ENCODE measurements at places on chromosomes 7 and 10.

DNA sequence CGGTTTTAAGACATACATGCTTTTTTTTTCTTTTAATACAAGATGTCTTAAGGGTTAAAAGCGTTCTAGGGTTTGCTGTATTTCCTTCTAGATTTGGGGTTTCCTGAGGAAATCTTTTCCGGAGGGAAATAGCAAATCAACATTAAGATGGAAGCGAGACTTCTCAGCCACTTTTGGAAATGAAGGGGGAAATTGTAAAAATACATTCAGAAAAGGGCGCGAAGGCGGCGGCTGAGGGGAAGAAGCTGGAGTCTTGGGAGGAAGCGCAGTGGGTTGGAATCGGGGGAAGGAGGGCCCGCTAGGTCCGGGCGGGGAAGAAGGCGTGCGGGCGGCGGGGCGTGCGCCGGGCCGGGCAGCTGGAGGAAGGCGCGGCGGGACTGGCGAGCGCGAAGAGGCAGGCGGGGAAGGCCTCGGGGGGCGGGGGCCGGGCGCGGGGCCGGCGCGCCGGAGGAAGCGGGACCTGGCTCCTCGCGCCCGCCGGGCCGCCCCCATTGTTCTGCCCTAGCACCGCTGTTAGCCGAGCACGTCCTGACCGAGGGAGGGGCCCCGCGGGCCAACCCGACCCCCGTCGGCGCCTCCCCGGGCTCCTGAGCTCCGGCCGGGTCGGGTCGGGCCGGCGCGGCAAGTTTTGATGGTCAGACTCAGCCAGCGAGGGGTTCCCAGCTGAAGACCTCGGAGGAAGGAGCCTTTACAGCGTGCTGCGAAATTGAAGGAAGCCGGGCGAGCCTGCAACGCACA lies 1.5 kb upstream of the SKIDA1 start:
- no peak for DNase-seq

DNA sequence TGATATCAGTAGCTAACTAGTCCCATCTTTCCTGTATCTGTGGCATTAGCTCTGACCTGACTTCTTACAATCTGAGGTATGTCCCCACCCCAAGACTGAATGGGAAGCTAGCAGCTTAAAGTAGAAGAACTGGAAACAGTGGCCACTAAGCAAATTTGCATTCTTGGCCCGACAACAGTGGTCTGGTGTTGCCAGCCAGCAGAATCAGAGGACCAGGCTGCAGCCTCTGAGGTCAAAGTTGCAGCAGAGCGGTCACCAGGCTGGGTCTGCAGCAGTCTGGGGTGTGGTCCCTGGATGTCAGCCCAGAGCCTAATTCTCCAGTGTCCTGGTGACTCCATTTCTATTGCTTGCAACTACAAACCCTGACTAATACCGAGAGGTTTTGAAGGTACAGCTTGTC lies 26.3 kb downstream of the FAM107B start:
- no peak for DNase-seq

DNA sequence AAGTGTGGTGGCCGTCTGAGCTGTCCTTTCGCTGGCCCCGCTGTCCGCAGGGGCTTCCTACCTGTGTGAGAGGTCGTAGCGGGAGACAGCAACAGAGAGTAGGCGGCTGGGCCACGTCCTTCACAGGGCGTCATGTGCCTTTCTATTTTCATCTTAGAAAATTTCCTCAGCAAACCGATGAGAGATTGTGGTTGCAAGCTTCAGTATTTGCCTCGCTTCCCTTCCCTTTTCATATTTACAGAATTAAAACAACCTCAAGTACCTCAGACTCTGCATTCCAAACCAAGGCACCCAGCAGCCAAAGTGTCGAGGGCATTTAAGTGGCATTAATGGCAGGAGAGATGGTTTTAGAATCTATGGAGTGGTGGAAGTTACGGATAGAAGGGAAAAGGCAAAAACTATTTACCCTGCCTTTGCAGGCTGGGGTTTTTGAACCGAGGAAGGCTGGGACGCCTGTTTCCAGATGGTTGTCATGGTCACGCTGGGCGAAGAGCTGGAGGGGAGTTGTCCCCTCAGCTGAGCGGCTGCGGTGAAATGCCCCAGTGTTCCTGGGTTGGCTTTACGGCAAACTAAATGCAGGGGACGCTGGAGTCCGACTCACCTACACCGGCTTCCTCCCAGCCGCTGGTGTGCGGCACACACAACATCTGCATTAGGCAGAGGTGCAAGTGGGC lies 41.9 kb downstream of the WIPI2 start:
- no peak for DNase-seq

DNA sequence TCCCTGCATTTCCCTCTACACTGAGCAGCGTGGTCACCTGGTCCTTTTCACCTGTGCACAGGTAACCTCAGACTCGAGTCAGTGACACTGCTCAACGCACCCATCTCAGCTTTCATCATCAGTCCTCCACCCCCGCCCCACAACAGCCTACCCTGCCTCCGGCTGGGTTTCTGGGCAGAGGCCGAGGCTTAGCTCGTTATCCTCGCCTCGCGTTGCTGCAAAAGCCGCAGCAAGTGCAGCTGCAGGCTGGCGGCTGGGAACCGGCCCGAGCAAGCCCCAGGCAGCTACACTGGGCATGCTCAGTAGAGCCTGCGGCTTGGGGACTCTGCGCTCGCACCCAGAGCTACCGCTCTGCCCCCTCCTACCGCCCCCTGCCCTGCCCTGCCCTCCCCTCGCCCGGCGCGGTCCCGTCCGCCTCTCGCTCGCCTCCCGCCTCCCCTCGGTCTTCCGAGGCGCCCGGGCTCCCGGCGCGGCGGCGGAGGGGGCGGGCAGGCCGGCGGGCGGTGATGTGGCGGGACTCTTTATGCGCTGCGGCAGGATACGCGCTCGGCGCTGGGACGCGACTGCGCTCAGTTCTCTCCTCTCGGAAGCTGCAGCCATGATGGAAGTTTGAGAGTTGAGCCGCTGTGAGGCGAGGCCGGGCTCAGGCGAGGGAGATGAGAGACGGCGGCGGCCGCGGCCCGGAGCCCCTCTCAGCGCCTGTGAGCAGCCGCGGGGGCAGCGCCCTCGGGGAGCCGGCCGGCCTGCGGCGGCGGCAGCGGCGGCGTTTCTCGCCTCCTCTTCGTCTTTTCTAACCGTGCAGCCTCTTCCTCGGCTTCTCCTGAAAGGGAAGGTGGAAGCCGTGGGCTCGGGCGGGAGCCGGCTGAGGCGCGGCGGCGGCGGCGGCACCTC lies at the start of the genes KLLN and PTEN:
KLLN (minus strand) TSS at position 481 of the 891 bp plus-strand sequence. CDS start 1,046 bp downstream, outside the sequence.
PTEN (plus strand) TSS at position 573 of the 891 bp plus-strand sequence. CDS start 845 bp downstream, outside the sequence.
- DNase-seq: peak; percentile 84

DNA sequence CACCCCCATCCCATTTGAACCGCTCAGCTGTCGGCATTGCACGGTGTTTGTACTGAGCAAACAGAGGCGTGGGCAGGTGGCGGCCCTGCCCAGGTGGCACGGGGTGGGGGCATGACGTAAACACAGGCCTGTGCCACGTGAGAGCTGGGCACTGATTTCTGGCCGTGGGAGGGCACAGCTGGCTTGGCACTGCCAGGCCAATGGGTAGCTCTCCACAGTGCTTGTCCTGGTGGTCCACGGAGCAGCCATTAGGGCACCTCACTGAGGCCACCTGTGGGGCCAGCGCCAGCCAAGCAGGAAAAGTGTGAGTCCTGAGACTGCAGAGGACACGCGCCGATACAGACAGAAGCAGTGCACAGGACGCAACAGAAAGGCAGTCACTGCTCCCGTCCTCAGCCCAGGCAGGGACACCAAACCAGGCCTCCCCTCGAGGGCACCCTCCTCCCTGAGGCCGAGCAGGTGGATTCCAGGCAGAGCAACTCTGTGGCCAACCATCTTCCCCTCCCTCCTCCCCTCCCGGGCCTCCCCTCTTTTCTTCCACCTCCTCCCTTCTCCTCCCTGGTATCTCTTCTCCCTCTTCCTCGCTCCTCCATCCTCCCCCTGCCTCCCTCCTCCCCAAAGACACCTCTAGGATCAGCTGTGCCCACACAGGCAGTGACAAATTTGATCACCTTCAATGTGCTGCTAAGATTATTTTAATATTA lies 258.7 kb downstream of the ELFN1 start:
- DNase-seq: peak; percentile 87

GRCh38 chr7:41054960-41055661 lies 647.8 kb downstream of the INHBA start:
- no peak for DNase-seq

- DNase-seq: no peak
Observed at GRCh38 chr7:76396864-76397263, 12.6 kb downstream of the SSC4D start.

DNA sequence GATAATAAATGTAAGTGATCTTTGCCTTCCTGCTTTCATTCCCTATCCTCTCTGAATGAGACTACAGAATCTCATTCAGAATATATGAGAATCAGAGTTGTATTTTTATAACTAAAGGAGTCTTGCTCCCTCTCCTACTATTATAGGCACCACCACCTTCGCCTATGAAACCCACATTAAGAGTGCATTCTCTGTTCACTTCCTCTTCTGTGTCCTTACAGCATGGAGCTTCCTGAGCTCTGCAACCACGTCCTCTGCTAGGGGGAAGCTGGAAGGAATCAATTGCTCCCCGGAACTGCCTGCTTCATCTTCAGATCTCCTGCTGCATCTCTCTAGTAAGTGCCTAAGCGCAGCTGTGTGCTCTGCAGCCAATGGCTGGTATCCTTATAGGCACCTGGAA lies 820.7 kb downstream of the GRID1 start:
- peak; percentile 25 for DNase-seq

GRCh38 chr7:116438267-116438666 lies 61.3 kb upstream of the CAV2 start:
- no peak for DNase-seq

DNA sequence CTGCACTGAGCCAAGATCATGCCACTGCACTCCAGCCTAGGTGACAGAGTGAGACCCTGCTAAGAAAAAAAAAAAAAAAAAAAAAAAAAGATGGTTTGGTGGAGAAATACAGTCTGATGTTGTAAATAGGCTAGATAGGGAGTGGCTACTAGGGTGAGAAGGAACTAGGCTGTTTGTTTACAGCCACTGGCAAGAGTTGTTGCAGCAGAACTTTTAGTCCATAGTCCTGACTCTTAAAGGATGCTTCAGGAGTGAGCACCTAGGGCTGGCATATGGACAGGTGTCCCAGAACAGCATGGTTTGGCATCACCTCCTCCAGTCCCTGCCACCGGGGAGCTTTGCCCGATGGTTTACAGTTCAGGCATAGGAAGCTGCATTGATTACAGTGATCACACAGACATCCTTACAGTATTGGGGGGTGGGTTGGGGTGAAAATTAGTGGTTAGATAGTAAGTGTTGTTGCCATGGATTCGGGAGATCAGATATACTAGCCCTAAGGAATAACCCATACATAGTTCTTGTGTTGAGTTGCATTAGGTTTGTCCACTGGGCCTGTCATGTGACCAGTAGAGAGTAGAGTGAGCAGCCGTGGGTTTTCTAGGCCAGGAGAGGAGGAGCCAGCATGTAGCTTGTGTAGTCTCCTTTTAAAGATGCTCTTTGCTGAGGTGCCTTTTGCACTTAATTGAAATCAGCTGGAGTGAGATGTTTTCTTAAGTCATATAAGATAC lies 35.9 kb downstream of the ZRANB1 start:
- DNase-seq: no peak

DNA sequence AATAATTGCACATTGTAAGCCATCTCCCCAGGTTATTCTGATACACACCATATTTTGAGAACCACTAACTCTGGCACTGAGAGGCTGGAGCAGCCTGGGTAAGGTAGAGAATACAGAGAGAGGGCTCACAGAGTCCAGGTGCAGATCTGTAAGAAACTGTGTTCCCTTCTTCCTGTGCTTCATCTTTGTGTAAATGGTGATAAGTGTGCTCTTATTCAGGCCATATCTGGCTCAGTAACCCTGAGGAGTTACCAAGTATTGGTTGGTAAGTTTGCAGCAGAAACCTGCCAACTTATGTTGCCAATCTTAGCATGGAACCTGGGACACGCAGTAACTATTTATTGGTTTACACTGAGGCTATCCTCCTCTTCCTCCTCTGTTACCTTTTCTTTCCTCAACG lies 16.2 kb upstream of the ICA1 start:
- DNase-seq: no peak

- no peak for DNase-seq
Observed at GRCh38 chr10:94963901-94964300, 25.4 kb downstream of the CYP2C9 start.

DNA sequence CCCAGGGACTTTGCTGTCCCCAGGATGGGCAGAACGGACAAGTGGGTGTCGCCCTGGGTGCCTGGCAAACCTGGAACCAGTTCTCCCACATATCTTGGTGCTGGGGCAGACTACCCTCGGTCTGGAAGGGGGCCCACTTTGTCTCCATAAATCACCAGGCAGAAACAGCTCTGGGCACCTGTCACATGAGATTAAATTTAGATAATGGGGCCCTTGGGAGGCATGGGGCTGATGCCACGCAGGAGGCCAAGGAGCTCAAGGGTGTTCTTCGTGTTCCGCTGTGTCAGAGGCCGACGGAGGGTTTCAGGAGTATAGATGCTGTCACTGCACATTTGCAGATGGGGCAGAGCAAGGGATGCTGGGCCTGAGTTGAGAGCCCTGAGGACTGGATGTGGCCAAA lies 72.7 kb downstream of the TMEM130 start:
- DNase-seq: no peak

DNA sequence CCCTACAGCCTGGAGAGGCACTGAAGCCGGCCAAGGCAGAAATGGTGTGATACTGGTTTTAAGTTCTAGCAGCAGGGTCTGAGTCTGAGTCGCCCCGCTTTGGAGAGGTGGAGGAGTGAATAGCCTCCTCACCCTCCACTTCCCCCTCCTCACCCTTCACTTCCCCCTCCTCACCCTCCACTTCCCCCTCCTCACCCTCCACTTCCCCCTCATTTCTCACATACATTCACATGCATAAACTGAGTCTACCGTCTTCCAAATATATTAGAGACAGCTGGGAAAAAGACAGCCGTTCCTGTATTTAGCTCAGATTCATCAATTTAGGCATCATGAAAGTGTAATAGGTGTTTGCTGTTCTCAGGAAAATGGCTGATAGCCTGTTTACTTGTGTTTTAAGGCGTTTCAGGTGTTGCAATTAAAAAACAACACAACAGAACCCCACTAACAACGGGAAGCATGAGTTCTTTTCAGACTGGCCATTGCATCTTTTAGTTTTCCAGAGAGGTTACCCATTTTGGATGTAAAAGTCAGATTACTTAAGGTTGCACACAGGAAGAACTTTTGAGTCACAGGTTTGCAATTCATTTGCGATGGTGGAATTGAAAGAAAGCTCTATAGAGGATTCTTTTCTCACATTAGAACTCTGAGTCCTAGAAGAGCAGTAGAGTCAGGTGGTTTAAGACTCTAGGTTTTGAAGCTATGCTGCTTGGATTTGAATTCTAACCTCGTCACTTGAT lies 861 bp downstream of the NRBF2 start:
- no peak for DNase-seq

- no peak for DNase-seq
Observed at GRCh38 chr10:133009218-133009950, 67.0 kb upstream of the CFAP46 start.

- DNase-seq: no peak
Observed at GRCh38 chr10:6399879-6400278, 180.2 kb downstream of the PRKCQ start.

DNA sequence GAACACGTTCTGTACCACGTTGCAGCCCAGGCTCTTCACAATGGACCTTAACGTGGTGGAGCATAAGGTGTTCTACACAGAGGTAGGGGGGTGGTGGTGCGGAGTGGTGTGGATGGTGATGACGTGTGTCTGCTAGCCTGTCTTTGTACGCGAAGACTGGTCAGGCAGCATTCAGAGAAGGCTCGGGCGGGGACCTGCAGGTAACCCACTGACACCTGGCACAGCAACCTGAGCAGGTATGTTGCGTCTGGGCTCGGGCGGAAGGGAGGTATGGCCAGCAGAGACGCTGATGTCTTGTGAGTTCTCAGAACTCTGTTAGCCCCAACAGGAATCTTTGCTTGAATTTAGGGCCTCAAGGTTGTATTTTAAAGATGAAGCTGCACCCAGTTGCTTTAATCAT lies 55.0 kb downstream of the TRRAP start:
- DNase-seq: no peak

All from DMS153 (cell line).